ENCODE measurements at places on chromosomes 5 and 9.

DNA sequence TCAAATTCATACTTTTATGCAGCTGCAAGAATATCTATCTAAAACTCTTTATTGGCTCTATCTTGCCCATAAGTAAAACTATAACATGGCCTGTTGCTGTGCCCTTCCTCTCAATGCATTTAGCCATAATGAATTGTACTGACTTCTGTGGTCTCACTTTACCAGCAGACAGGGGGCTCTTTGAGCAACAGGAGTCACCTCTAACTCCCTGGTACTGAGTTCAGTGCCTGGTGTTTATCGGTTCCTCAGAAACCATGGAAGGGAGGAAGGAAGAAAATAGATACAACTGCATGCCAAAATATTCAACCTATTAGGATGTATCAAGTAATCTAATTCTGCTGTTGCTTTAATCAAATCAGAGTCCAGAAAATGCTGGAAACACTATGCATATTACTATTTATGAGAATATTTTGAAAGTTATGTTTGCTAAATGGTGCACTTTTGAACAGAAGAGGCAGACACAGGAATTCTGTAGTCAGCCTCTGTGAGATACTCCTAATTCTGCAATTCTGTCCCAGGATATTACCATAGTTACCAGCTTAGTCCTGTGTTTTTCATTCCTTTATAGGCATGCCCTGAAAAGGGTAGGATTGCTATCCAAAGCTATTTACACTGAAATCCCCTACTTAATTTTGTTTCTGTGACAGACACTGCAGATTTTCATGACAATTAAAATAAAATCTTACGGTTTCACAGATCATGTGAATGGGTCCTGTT is 89.8 kb downstream of the CD180 start:
- no peak for DNase-seq

DNA sequence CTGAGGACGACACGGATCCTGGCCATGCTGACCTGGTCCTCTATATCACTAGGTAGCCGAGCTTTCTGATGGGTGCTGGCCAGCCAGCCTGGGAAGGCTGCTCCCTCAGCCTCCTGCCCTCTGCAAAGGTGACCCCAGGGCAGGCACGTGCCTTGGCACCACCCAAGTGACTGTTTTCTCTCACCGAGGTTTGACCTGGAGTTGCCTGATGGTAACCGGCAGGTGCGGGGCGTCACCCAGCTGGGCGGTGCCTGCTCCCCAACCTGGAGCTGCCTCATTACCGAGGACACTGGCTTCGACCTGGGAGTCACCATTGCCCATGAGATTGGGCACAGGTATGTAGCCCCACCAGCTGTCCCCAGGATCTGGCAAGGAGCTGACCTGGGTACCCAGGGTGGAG is 3.8 kb downstream of the ADAMTS13 start:
- DNase-seq: no peak

- peak; percentile 16 for DNase-seq
These were observed 184.0 kb downstream of the SEMA5A start for GRCh38 chr5:9361835-9362234.

GRCh38 chr9:4124266-4124665 is 175.6 kb downstream of the GLIS3 start:
- no peak for DNase-seq

- no peak for DNase-seq
These were observed 100.4 kb downstream of the GAPVD1 start for GRCh38 chr9:125361837-125362531.

- DNase-seq: no peak
These were observed 1690.7 kb upstream of the CDH9 start for GRCh38 chr5:28729067-28729466.

DNA sequence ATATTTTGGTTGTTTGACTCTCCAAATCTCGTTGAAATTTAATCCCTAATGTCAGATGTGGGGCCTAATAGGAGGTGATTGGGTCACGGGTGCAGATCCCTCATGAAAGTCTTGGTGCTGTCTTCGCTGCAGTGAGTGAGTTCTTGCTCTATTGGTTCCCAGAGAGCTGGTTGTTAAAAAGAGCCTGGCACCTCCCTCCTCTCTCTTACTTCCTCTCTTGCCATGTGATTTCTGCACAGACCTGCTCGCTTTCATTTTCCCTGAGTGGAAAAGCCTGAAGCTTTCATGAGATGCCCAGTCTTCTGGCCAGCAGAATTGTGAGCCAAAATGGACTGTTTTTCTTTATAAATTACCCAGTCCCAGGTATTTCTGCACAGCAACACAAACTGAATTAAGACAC is 221.6 kb downstream of the MAT2B start:
- DNase-seq: no peak

DNA sequence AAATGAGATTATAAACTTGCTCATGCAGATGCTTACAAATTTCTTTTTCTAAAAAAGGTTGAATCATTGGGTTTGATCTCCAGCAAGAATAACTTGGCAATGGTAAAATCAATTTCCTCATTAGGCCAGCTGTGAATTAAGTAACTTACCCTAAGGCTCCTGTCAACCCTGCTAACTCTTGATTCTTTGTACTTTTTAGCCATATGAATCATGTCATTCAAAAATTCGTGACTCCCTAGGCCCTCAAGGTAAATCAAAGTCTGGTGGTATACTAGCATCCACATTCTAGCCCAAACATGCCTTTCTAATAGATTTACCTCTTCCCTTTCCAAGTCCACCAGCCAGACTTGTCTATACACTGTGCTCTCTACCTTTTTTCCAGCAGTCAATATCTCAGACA is 420.8 kb upstream of the BRINP1 start:
- DNase-seq: no peak

DNA sequence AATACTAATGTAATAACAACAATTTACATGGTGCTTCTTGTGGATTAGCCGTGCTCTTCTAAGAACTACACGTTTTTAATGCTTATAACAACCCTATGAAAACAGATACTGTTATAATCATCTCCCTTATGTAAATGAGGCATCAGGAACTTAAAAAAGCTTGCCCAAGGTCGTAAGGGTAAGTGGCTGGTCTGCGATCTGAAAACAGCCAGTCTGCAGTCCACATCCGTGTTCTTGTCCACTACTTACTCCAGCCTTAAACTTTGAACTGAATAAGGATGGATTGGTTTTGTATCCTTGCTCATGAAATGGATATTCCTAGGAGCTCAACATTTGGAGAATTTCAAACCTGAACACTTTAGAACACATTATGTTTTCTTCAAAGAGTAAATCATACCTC is 26.7 kb downstream of the PAM start:
- DNase-seq: no peak

DNA sequence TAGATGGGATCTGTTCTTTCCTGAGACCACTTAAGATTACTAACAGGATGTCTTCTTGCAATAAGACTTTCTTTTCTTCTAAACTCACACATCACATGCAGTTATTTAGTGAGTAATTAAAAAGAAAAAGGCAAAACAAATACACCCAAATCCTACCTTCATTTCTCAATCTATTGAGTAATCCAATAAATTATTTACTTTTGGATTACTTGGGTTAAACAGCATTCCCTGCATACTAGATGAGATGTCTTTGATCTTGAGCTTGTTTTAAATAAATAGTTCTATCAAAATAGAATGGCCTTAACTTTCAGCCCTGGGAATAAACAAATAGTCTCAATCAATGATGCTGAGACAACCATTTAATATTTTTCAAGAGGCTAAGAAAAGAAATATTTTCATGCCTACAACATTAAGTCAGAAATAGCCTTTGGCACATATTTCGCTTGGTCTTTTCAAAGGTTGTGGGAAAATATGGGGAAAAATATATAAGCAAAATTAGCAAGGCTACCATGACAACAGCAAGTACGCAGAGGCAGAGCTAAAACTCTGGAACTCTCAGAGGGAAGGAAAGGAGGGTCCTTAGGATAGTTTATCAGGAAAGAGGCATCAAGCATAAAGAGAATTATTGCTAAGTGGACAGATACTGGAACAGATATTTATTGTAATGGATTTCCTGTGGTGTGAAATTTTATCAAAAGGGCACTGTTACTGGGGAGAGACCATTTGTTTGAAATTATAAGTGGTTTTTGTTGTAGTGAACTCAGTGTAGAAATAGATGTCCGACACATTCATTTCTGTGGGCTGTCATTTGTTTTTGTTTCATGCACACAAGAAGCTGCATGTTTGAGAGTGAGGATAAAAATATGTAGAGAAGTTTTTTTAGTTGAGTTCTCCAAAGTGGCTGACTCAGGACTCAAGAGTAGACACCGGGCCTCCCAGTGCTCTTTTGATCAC is 70.2 kb upstream of the CDH6 start:
- DNase-seq: no peak

DNA sequence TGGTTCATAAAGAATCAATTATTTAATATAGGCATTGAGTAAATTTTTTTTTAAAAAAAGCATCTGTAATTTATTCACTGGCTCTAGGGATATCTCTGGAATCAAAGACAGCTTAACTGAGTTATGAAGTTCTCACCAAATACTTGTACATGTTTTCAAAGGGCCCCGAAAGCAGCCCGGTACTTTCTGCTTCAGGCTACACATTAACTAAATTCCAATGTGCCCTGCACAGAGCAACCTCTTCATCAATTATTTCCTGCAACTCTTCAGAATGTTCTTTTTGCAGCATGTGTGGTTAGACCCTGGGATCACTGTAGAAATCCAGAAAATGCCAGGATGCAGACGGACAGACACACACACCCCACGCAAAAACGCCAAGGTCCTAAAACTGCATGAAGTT is 209.0 kb downstream of the EFNA5 start:
- DNase-seq: no peak

GRCh38 chr5:94693043-94693822 is 74.8 kb downstream of the SLF1 start:
- DNase-seq: no peak

DNA sequence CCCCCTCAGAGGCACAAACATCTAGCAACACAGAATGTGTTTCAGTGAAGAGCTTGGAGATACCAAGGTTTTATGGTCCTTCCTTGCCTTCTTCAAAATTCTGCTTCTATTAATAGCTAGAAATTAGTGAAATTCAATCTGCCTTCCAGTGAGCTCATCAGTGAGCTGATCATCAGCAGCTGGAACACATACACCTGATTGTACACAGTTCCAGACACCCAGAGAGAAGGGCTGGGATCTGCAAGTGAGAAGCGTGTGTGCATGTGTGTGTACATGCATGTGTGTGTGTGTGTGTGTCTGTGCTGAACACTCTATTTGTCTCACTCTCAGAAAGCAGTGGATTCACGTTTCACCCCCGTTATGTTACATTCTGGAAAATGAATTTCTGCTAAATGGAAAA is 28.5 kb downstream of the CFAP90 start:
- no peak for DNase-seq

DNA sequence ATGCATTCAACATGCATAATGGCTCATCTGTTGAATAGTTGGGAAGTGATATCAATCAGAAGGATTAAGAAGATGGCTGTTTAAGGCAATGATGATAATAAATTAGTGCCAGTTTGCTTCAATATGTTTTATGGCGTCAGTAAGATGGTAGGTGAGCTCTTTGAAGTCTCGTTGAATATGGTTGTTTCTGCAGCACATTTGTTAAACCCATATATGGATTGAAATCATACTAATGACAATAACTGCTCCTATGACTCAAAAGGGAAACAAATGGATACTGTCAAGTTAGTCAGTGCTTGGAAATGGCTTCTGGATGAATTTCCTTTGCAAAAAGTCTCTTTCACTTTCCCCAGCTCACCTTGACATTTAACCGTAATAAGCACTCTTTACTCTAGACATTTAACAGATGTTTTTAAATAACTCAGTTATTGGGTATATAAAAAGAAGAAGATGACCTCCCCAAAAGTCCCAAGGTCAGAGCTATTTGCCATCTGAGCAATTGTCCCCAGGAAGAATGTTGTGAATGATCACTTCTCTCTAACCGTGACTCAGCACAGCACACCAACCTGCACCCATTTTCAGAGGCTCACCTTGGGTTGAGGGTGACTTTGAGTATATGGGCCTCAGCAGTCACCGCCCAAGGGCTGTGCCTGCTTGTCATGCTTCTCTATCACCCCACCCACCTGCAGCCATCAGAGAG is 133.4 kb downstream of the GRIA1 start:
- no peak for DNase-seq

DNA sequence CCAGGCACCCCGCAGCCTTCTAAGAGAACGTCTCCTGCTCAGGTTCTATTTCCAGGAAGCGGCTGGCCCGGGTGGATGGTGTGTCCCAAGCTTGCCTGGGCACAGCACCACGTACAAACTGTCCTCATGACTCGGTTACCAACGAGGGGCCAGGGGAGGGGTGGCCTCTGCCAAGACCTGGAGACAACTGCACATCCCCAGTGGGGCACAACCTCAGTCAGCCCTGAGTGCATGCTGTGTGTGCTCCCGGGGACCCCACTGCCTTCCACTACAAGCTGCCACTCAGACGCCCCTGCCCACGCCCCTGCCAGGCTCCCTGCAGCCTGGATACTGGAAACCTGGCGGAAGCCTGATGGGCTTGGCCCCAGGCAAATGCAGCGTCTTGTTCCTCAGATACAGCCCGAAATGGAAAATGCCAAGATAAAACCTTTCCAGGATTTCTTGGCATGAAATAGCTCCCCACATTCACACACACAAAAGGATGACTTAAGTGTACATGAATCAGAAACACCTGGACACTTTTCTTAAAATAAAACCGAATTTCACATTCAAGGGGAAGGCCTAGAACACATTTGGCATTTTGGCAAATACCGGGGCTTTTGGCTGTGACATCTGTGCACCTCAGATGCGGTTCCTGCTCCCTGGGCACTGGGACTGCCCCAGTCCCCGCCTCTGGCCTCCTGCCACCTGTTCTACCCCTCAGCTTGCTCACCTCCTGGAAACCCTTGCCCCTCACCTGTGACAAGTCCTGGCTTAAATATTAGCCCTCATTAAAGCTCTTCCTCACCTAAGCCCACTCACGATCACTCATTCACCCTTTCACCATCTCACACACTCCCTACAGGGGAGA is 62.5 kb downstream of the COL23A1 start:
- DNase-seq: no peak

GRCh38 chr5:170631466-170632195 is 127.8 kb downstream of the KCNIP1 start:
- no peak for DNase-seq

DNA sequence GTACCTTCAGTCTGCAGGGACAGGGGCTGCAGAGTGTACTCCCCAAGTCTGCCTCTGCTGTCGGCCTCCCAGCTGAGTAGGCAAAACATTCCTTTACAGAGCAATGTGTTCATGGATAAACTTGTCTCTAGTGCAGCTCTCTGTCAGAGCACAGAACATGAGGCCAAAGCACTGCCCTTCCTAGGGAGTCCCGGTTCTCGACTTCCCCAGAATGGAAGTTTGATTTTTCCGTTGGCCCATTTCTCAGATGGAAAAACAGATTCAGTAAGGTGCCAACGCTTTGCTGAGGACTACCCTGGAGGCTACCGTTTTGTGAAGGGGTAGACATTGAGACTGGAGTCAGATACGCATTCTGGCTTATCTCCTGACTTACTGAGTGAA is 422 bp upstream of the TRIM32 start:
- no peak for DNase-seq

DNA sequence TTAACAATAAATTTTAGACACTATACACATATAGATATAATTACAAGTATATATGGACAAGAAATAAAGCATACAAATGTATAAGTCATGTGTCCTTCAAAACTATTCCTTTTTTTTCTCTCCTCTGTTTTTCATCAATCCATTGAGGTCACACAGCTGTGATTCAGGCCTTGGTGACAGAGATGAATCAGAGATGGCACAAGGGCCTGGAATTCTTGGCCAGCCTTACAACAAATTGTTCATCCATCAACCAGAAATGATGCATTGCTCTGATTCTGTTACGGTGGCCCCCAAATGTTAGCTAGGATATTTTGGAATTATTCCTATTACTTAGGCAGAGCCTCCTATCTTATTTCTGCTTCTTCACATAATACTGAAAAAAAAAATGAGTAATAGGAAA is 108.7 kb upstream of the MPDZ start:
- no peak for DNase-seq
